ENCODE measurements at places on chromosomes 4 and X.

DNA sequence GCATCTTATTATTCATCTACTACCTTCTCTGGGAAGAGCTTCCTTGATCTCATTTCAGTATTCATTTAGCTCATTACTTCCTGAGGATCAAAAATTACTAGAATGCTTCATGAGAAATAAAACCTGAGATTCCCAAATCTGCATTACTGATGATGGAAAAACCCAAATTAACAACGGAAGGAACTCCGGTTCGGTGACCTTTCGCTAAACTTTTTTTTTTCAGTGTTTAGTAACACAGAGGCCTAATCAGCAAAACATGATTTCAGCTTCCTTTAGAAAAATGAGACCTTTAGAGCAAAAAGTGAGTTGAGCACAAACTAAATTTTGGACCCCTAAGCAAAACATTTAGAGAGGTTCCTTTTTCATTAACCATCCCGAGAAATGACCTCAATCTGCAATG lies 229.2 kb downstream of the MAML3 start:
- no peak for DNase-seq

- no peak for DNase-seq
Measured at GRCh38 chr4:422587-422986, 76.4 kb downstream of the ZNF721 start.

- DNase-seq: peak; percentile 40
Measured at GRCh38 chr4:24477919-24478318, 106.4 kb downstream of the DHX15 start.

DNA sequence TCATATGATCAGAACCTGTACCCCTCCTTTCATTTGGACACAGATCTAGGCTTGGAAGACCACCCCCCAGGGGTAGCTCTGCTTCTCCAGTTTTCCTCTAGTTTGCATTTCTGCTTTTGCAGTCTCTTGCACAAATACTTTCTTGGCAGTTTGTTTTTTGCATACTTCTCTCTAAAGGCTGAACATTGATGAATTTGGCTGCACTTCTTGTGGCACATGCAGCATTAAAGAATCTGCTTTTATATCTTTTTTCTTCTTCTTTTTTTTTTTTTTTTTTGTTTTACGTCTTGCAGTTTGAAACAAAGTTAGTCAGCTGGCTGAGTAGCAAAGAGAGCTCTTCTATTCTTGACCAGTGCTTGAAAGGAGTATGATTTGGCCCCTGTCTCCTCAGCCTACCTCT lies 273.0 kb downstream of the GLUD2 start:
- DNase-seq: no peak

DNA sequence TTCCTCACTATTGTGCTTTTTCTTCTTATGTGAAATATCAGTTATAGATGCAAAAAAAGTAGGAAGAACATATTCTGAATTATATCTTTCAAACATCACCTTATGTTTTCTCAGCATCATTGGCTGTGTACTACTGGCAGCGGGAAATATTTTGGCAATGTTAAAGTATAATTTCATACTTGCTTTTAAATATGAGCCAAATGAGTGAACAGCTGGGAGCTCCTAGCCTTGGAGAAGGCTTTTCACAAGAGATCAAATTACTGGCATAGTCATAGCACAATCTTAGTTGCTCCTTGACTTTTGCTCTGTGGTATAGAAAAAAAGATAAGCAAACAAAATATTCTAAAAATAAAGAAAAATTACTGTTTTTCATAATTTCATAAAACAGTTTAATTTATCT lies 1575.8 kb upstream of the PABPC4L start:
- no peak for DNase-seq

DNA sequence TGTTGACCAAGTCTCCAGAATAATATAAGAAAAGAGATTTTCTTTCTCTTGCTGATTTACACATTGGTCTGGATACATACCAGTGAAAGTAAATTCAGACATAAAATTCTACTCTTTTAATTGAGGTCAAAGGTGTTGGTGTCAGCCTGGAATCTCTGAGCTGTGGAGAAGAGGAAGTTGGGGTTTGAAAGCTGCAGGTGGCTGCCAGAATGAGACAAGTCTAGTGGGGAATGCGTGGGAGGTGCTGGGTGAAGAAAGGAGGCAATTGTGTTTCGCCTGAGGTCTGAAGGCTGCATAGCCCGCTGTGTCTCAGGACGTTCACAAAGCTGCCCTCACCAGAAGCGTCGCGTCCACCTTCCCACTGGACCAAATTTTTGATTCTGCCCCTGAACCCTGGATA lies 31.2 kb downstream of the PHEX start:
- DNase-seq: no peak

- DNase-seq: peak; percentile 7
Measured at GRCh38 chr4:148926276-148927260, 484.4 kb upstream of the NR3C2 start.

DNA sequence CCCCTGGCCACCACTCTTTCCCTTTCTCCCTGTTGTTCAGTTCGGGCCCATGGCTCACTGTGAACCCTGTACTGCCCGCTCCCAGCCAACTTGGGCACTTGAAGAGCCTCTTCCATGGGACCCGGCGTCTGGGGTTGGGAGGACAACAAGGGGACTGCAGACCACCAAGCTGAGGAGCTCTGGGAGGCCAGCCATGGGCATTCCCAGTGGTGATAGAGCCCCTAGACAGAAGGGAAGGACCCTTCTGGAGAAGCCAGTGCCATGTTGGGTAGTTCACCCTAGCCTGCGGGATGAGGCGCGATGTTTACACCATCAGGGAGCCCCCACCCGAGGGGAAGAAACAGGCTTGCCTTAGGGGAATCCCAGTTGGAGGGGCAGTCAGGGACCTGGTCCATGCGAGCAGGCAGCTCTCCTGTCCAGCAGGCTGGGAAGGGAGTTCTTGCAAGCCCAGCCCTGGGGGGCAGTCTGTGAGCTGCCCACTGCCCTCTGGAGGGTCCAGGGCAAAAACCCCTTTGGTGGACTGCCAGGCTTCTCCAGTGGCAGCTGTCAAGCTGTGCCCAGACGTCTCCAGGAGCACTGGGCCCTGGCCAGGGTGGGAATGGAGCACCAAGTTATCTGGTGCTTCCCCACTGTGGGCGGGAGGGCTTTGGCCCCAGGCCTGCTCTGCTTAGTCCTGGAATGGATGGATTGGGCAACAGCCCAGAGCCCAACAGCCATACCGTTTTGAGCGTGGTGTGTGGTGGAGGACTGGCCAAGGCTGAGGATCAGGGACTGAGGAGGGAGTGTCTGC lies 23.7 kb upstream of the UBA1 start:
- DNase-seq: no peak

GRCh38 chr4:108716340-108716739 lies 46.5 kb downstream of the ETNPPL start:
- no peak for DNase-seq

- no peak for DNase-seq
Measured at GRCh38 chrX:18714910-18715309, 7.5 kb downstream of the PPEF1 start.

DNA sequence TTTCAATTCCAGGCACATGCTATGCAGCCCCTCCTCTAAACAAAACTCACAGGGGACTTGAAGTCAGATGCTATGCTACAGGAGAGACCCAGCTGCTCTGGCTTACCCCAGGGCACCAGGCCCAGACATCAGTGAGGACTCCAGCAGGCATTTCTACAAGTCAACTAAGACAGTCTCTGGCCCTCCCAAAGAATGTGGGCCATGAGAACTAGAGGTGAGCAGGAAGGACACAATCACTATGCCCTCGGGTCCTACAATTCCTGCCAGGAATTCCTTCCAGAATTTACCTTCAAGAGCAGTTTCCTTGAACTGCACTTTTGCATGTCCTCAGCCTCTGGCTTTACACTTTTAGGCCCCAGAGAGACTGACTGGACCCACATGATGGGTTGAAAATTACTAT lies 17.4 kb downstream of the TMEM192 start:
- no peak for DNase-seq

DNA sequence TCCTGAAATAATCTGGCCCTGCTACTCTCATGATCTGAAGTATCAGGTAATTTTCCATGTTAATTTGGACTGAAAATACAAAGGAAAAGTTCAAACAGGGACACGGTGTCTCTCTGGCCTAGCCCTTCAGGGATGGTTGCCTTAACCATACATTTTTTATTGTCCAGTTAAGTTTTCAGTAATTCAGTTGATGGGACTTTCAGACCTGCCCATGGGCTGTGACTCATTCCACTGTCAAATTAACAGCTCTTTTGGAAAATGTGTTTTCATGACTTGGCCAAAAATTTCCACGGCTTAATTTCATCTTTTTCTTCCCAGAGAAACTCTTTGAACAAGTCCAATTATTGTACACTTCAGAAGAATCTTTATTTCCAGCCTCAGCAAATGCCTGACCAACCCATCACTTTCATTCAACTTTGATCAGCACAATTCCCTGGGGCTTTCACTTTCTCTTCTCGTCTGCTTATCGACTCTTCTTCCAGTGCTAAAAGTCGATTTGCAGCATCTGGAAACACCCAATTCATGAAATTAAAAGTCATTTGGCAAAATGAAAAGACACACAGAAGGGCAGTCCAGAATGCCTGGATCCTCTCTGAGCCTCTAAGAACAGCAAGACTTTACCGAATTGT lies 293.9 kb downstream of the RAB28 start:
- no peak for DNase-seq

GRCh38 chr4:47368211-47368610 lies 95.3 kb downstream of the COMMD8 start:
- no peak for DNase-seq

- no peak for DNase-seq
Measured at GRCh38 chrX:53694642-53695041, 8.1 kb upstream of the HUWE1 start.

- DNase-seq: no peak
Measured at GRCh38 chrX:45811326-45811725, 610.6 kb upstream of the DIPK2B start.
